ENCODE measurements at places on chromosomes 12 and 14. TPM values are rescaled to one million over a fixed set of nuclear protein-coding genes. Genes with fewer than 3 reads are reported as not detected.
A peak's percentile ranks its signal among the peaks of the same experiment; 100 is the strongest.

GRCh38 chr14:20564501-20564997 lies 3.7 kb upstream of the RNASE9 start:
- no peak for DNase-seq

DNA sequence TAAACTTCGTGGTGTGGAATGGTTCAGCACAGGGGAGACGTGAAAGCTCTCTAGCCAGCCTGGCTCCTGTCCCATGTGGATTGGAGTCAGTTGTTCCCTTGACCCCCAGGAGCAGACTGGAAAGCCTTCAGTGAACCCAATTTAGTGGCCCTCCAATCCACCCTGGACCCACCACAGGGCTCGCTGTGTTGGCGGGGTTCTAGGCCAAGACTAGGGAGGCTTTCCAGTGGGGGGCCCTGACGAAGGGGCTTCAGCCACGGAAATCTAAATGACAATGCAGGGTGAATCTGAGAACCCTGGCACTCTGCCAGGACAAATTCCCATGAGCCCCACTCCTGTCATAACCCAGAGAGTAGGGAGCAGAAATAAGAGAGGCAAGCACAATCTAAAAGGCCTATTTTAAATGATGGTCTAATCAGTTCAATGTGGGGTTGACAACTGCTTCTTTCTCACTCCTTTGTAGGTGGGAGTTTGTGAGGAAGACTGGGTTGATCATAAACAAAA lies 110.8 kb downstream of the SLC35F4 start:
- no peak for DNase-seq

DNA sequence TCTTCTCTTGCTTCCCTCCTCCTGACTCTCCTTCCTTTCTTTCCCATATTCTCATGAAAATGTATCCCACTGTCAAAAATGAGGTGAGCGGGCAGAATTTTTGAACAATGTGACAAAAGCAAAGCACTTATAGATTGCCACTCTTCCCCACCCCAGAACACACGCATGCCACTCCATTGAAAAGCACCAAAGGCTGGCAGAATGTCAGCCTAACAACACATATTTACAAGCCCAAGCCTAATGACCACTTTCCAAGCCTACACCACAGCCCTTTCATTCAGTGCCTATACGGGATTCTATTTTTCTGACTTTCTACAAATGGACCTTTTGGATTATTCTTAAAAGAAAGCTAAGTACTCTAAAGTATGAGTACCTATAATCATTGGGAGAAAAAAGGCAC lies 62.9 kb upstream of the METAP2 start:
- no peak for DNase-seq

DNA sequence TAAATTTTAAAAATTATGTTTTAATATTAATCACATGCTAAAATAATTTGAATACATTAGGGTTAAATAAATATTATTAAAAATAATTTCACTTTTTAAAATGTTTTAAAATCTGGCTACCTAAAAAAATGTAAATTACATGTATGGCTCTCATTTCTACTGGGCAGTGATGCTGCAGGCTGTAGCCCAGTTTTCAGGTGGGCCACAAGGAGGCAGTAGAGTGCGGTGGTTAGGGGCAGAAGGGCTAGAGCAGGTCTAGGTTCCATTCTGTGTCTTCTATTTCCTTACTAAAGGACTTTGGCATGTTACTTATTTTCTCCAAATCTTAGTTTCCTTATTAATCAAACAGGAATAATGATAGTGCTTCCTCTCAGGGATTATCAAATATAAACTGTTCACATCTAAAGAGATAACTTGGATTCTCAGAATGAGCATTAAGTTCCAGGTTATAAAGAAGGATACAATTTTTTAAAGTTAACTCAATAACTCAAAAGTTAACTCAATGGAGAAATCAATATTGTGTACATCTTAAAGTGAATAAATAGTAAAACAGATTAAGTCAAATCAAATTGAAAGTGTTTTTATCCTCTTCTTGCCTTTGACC lies 54.9 kb upstream of the OVCH1 start:
- peak; percentile 8 for DNase-seq

DNA sequence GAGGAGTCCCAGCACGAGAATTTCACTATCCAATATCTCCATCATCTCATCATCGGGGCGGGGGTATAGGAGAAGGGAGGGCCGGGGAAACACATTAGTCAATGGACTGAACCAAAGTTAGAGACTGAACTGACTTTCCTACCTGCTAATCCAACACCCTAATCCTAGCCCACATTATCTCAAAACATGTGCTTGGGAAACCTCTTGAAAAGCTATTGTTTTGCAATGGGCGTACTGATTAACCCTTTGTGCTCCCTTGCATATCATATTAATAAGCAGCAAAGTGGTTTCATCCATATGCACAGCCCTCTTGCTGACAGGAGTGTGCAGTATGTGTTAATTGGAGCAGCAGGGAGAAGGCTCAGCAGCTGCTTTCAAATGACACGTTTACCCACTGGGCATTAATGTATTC lies 125.7 kb upstream of the GRIP1 start:
- DNase-seq, result no peak

DNA sequence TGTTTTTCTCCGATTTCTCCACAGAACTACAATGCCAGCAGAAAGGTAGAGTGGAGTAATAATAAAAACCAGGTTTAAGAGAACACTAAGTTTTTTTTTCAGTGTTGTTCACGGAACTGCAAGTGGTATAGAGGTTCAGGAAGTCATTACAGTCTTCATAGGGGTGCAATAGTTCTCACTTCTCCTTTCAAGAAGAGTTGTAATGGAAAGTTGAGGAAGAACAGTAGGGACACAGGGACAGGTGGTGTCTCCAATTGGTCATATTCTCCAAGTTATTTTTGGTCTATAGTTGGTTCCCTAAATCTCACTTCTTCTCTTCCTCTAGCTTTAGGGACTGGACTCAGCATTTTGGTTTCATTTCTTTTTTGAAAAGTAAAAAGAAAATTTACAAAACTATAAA lies 894.0 kb downstream of the NRXN3 start:
- DNase-seq, result no peak

DNA sequence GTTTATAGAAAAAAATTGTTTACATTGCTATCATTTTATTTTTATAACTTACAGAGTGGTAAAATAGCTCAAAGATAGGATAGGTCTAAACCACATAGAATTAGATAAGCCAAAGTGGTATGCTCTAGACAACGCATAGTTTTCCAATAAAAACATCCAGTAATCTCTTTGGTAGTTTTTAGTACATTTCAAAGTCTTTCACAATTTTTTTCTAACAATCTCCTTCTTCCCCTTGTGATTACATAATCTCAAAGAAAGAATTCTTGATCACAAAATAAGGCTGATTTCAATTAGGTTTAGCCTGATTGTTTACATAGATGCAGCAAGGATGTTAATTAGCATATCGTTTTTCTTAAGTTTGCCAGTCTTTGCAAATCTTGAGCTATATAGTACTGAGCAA lies 460.0 kb downstream of the FUT8 start:
- DNase-seq, result no peak

DNA sequence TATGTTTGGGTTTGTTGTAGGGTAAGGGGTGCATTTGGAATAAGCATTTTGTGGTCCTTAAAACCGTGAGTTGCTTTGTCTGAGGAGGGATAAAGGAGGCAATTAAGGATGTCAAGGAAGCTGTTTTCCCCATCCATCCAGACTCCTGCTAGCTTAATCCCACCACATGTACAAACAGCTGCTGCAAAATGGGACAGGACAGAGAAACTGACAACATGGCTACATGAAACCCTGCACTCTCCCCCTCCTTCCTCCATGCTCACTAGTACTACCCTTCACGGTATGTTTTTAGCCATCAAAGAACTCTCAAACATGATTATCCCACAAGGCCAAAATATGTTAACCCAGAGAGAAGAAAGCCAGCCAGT lies 20.6 kb downstream of the ST8SIA1 start:
- DNase-seq, result no peak

DNA sequence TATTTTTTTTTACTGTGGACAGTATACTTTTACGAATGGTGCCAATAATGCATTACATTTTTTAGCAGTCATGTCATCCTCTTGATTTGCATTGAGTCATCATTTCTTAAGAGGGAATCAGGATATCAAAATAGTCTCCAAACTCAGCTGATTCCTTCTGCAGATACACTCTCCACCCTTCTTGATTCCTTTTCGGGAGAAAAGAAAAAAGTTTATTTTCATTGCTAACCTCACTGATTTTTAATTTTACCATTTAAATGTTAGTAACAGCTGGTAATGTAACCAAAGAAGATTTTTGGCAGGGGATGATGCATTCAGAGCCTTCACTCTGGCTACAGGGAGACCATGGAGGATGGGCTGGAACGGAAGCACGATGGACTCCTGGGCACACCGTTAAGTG lies 47.5 kb downstream of the MRPL42 start:
- DNase-seq, result no peak

- no peak for DNase-seq
Observed at GRCh38 chr14:90003526-90004307, 48.0 kb downstream of the TDP1 start.

- DNase-seq, result no peak
Observed at GRCh38 chr14:54617467-54617866, 50.5 kb downstream of the SAMD4A start.

B4GALNT3 gene
- 0.26 TPM for polyA plus RNA-seq

GSKIP gene
- 25.9 TPM for polyA plus RNA-seq

AP5M1 gene
- polyA plus RNA-seq, result 23.7 TPM

DDN gene
- 0.34 TPM for polyA plus RNA-seq

EIF2S3B gene
- polyA plus RNA-seq, result 2.0 TPM

All from A549 (cell line).